Inflammatory macrophage (primary cell): ENCODE measurements at places on chromosomes 4 and X.

DNA sequence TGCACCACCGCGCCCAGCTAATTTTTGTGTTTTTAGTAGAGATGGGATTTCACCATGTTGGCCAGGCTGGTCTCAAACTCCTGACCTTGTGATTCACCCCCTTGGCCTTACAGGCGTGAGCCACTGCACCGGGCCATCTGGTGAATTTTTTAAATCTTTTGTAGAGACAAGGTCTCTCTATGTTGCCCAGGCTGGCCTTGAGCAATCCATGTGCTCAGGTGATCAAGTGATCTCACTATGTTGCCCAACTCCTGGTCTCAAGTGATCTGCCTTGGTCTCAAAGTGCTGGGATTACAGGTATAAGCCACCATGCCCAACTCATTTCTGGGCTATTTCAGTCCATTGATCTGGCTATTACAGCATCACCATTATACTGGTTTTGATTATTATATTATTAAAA, 22.2 kb upstream of the GALNT7 start:
- DNase-seq: no peak

GRCh38 chr4:153645183-153645582, 38.9 kb upstream of the TLR2 start:
- no peak for DNase-seq

- no peak for DNase-seq
Observed at GRCh38 chr4:123068081-123068480, 145.7 kb upstream of the NUDT6 start.

- no peak for DNase-seq
Observed at GRCh38 chr4:76388160-76388908, 32.6 kb downstream of the CCDC158 start.

GRCh38 chrX:9420275-9421265, 44.3 kb upstream of the TBL1X start:
- DNase-seq: no peak

- DNase-seq: no peak
Observed at GRCh38 chr4:165986956-165987698, 114.1 kb downstream of the TLL1 start.

GRCh38 chr4:187227907-187228704, 504.4 kb upstream of the FAT1 start:
- no peak for DNase-seq
